ENCODE measurements at places on chromosomes 11 and 22.

GRCh38 chr22:22818861-22819855 lies 68.5 kb upstream of the IGLL5 start:
- no peak for DNase-seq

GRCh38 chr11:2213384-2213842 lies 41.8 kb upstream of the TH start:
- peak; percentile 43 for DNase-seq

DNA sequence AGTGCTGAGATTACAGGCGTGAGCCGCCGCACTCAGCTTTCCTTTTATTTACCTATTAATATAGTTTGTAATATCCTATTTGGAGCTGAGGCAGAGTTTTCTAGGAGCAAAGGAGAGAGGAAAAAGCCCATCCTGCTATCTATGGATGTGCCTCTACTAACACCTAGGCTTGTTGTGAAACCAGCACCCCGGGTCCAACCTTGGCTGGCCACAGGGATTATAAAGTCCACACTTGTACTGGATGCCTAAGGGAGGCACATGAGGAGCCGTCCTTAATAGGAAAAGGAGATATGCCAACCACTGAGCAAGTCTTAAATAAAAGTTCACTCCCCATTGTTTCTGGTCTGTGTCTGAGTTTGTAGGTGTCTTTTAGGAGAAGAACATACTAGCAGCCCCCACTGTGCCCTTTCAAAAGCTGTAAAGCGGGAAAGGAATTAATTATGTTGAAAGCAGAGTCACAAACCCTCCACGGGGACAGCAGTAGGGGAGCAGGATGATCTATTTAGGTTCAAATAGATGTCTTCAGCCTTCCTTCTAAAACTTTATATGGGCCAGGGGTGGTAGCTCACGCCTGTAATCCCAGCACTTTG lies 29.3 kb downstream of the RRP7A start:
- no peak for DNase-seq

GRCh38 chr11:1234054-1234720 lies 11.3 kb downstream of the MUC5B start:
- no peak for DNase-seq

DNA sequence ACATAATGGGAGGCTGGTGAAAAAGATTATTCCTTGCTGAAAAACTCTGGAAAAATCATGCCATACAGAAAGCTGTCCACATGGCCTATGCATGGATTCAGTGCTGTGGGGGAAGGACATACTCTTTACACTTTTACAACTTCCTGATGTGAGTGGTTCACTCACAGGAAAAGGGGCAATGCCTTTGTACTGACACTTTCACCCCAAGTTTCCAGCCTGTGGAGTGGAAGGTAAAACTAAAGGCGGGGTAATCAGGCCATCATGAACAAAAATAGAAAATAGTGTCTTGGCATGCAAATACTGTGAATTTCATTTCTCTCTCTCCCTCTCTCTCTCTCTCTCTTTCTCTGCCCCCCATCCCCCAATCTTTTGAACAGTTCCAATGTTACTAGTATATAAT lies 281.8 kb downstream of the ETS1 start:
- no peak for DNase-seq

- no peak for DNase-seq
These were observed 2.7 kb upstream of the OR2D2 start for GRCh38 chr11:6895010-6895409.

DNA sequence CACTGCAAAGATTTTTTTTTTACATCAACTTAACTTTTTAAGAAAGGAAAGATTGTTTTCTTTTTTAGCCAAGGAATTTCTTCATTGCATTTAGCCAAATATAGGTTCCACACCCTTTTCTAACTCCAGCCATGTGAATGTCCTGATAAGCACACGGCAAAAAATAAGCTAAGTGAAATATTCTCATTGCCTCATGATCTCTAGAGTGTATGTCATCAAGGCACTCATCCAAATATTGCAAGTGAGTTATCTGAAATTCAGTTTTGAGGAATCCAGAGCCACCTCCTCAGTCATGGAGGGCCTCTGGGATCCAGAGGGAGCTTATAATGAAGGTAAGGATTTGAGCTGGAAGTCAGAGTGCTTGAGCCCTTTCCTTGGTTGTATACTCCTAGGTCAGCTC lies 80.0 kb downstream of the BLID start:
- DNase-seq = no peak

DNA sequence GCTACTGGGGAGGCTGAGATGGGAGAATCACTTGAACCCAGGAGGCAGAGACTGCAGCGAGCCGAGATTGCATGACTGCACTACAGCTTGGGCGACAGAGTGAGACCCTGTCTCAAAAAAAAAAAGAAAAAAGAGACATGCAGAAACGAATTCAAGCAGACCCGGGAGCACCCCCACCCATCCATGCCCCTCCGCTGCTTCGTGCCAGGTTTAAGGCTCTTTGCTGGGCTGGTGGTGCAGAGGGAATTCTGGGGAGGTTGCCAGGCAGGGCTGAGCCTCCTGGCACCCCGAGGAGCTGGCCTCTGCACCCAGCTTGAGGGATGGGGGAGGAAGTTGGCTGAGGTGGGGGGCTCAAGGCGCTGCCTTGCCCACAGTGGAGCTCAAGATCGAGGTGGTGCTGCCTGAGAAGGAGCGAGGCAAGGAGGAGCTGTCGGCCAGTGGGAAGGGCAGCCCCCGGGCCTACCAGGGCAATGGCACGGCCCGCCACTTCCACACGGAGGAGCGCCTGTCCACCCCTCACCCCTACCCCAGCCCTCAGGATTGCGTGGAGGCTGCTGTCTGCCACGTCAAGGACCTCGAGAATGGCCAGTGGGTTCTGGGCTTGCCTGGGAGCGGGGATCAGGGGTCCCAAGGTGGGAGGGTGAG lies 6.0 kb downstream of the AIFM3 start:
- no peak for DNase-seq

GRCh38 chr11:104067534-104067933 lies 31.1 kb downstream of the DDI1 start:
- DNase-seq = no peak

DNA sequence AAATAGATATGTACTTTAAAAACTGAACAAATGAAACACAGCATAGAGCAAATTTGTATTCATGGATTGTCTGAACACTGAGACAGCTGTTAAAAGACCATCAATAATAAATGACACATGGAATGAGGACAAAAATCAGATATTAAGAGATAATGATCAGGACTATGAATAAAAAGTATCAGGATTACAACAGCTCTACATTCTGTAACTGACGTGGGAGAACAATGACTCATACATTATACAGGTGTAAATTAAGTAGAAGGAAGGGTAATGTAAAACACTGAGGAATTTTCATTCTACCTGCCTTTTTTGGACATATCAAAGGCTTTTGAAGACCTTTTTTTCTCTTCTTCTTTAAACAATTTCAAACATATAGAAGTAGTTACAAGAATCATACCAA lies 310.9 kb upstream of the ANO3 start:
- peak; percentile 5 for DNase-seq

GRCh38 chr22:42363892-42364291 lies 68.3 kb downstream of the NFAM1 start:
- no peak for DNase-seq

Measured in mesendoderm (in vitro differentiated cells).